Foreskin keratinocyte (primary cell): ENCODE measurements at places on chromosomes 4 and X. TPM values are rescaled to one million over a fixed set of nuclear protein-coding genes. Genes with fewer than 3 reads are reported as not detected.

Gene OFD1
- 10.2 and 11.3 TPM in 2 replicates for total RNA-seq

Gene HS3ST1
- 7.1 and 8.5 TPM in 2 replicates for total RNA-seq

Gene SPINK2
- not detected in 2 replicates for total RNA-seq

Gene PAGE5
- total RNA-seq = not detected in 2 replicates

Gene MAGEA8
- total RNA-seq = not detected in 2 replicates

Gene ANKRD50
- 15.8 and 17.3 TPM in 2 replicates for total RNA-seq

Gene TLR2
- 3.5 and 4.4 TPM in 2 replicates for total RNA-seq

Gene PNMA5
- total RNA-seq = not detected in 2 replicates

Gene STBD1
- total RNA-seq = 2.5 and 3.2 TPM in 2 replicates

Gene ZDHHC15
- not detected in 2 replicates for total RNA-seq

Gene CXCL1
- 27.5 and 36.3 TPM in 2 replicates for total RNA-seq

Gene TCEAL7
- total RNA-seq = 6.5 and 7.8 TPM in 2 replicates

Gene DMD
- total RNA-seq = 4.9 and 6.5 TPM in 2 replicates

Gene GRSF1
- 100 and 106 TPM in 2 replicates for total RNA-seq

Gene FOXR2
- total RNA-seq = not detected in 2 replicates

Gene ARHGEF38
- not detected in 2 replicates for total RNA-seq

Gene KIF4A
- 19.1 and 26.6 TPM in 2 replicates for total RNA-seq

Gene PDZD4
- 0.04 and 0.07 TPM in 2 replicates for total RNA-seq

Gene TLR10
- not detected in 2 replicates for total RNA-seq

Gene USP51
- total RNA-seq = 0.67 and 0.85 TPM in 2 replicates

Gene PRRG1
- 12.6 and 12.9 TPM in 2 replicates for total RNA-seq

Gene GPRASP1
- total RNA-seq = 0.46 and 0.51 TPM in 2 replicates

Gene STPG2
- 0.07 TPM in 1 of 2 replicates, not detected in the other for total RNA-seq

Gene LUZP4
- not detected in 2 replicates for total RNA-seq

Gene FRMPD4
- 0.07 and 0.41 TPM in 2 replicates for total RNA-seq

Gene CT45A3
- not detected in 2 replicates for total RNA-seq

Gene MAGEB10
- total RNA-seq = not detected in 2 replicates

Gene FAM114A1
- 52.3 and 64.1 TPM in 2 replicates for total RNA-seq

Gene CCDC149
- 3.3 and 3.8 TPM in 2 replicates for total RNA-seq

Gene CXCL6
- 0.82 and 0.85 TPM in 2 replicates for total RNA-seq

Gene ANOS1
- 3.0 and 4.3 TPM in 2 replicates for total RNA-seq

Gene SLC7A11
- 14.3 and 29.3 TPM in 2 replicates for total RNA-seq

Gene GPR119
- not detected in 2 replicates for total RNA-seq

Gene SLC39A8
- total RNA-seq = 6.5 and 10.2 TPM in 2 replicates

Gene COL4A5
- 29.0 and 30.9 TPM in 2 replicates for total RNA-seq

Gene OTUD6A
- not detected in 2 replicates for total RNA-seq

Gene NPNT
- total RNA-seq = 0.51 and 1.4 TPM in 2 replicates

Gene SUV39H1
- 17.7 and 19.8 TPM in 2 replicates for total RNA-seq

Gene TMPRSS11D
- 0.17 and 0.99 TPM in 2 replicates for total RNA-seq

Gene SPANXC
- total RNA-seq = not detected in 2 replicates

Gene ARSJ
- 11.1 and 13.9 TPM in 2 replicates for total RNA-seq

Gene GPC3
- total RNA-seq = 0.10 and 0.11 TPM in 2 replicates
